ENCODE measurements at places on chromosomes 11 and 22.

GRCh38 chr11:85665733-85666132 is 804 bp upstream of the CREBZF start:
- DNase-seq, result no peak

- DNase-seq, result no peak
Measured at GRCh38 chr11:97738751-97739150, 1282.0 kb upstream of the CNTN5 start.

DNA sequence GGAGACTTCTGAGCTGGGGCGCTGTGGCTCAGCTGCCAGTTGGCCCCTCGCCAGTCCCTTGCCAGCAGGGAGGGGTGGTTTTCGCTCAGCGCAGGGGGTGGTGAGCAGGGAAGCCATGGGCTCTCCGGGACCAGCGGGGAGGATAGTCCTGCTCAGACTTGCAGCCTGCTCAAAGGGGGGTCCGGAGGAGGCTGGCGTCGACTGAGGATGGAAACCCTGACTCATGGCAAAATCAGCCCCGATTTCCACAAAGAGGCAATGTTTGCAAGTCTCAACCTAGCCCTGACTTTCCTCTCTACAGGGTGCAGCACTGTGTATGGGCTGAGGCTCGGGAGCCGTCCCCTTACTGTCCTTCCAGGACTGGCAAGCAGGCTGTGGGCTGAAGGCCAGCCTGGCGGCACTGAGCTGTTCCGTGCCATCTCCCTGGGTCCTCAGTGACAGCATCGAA is 35.1 kb downstream of the FBLN1 start:
- peak; percentile 88 for DNase-seq

DNA sequence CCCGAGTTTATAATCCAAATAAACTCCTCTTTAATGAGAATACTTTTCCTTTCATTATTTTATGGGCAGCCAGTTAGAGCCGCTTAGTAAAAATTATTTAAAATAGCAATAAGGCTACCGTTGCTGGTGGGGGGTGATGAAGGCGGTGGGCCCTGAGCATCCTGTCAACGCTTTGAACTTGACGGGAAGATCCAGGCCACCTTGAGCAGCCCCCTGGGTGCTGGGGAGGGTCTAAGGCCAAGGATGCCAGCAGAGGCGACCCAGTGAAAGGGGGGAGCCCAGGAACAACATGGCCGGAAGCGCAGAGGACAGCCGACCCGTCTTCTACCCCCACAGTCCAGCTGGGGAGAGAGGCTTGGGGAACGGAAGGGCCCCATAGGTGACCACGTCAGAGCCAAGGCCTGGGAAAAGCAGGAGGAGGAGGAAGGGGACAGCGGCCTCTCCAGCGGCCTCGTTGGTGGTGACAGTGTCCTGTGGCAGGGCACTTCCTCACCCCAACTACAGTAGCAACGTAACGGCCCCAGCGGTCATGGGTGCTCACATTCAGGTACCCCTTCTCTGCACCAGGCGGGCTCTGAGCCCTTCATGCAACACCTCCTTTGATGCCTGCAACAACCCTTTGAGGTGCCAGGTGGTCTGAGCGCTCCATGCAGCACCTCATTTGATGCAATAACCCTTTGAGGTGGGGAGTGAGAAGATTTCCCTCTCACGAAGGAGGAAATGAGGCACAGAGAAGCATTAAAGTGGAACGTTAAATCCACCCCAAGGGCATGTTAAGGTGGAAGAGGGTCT is 695.3 kb downstream of the TBC1D22A start:
- no peak for DNase-seq

- DNase-seq, result peak; percentile 80
Measured at GRCh38 chr11:57410287-57410686, 16.6 kb downstream of the SLC43A3 start.

- peak; percentile 83 for DNase-seq
Measured at GRCh38 chr22:46293577-46294260, 3.0 kb upstream of the GTSE1 start.

DNA sequence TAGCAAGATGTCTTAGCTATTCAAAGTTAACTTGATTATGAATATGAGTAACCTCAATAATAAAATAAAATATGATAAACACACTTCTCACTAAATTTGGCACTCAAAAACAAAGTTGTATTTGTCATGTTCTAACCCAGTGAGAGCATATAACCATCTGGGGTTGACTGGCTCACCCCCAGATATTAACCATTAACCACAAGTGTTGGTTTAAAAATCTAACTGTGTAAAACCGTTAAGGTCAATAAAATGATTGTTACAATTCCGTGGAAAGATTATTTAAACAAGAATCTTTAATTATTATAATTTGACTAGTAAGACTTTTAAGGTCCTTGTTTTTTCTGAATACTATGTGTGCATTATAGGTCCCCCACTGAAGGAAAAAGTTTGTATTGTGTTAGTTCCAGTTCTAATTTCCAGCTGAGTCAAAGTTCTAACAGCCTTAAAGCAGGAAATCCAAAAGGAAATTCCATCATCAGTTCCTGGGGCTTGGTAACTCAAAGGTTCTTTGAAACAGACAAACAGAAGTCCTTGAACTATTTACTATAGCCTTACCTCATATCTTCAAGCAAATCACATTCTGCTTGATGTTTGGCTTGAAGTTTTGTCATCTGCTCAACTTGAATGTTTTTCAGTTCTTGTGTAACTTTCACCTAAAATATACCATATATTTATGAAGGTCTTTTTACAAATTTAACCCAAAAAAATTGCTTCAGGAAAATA is 2.5 kb downstream of the FCHSD2 start:
- peak; percentile 40 for DNase-seq

DNA sequence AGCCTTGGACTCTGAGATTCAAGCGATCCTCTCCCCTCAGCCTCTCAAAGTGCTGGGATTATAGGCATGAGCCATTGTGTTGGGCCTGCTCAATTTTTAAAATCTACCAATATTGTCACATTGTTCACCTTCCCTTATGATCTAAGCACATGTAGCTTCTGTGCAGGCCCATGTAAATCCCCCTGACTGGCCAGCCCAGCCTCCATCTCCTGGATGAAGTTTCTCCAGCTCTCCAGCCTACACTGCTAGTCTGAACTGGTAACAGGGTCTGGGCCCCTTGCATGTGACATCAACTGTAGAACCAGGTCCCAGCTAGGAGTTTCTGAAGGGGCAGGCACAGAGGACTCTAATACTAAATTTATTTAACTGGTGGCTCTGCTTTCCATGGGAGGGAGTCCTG is 32.8 kb upstream of the YPEL1 start:
- no peak for DNase-seq

Data from GM23248 (cell line).